ENCODE measurements at places on chromosomes 7 and 10.
A peak's percentile ranks its signal among the peaks of the same experiment; 100 is the strongest.

GRCh38 chr7:4769761-4770160, 5.7 kb upstream of the AP5Z1 start:
- no peak for DNase-seq

DNA sequence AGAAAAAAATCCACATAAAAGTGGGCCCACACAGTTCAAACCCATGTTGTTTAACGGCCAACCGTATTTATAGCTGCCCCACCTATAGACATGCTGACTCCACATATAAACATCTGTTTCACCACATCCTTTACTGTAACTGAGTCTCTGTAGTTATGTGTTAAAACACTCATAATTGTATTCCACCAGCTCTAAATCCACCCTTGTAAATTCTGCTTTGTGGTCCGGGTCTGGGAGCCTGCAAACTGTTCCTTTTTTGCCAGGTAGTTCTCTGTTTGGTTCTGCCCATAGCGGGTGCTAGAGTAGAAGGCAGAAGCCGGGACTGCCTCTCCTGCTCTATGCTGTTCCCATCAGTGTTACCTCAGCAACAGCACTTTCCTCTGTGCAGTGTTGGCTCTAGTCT, 20.2 kb upstream of the FHIP2A start:
- no peak for DNase-seq

DNA sequence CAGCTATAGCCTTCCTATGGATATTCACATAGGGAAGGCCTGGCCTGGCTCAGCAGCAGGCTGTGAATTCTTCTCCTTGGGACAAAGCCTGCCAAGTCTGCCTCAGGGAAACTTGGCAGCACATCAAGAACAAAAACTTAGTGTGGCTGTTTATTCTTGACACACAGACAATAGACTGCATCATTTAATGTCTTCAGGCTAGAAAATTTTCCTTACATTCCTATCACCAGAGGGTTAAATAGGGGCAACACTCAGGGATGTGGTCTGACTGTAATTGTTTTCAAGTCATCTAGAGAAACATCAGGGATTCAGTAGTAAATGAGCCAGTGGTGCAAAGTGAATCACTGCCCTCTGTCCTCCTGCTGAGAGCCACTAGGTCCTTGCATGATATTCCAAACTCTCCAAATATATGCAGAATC, 137.3 kb downstream of the SEMA3C start:
- peak; percentile 35 for DNase-seq

DNA sequence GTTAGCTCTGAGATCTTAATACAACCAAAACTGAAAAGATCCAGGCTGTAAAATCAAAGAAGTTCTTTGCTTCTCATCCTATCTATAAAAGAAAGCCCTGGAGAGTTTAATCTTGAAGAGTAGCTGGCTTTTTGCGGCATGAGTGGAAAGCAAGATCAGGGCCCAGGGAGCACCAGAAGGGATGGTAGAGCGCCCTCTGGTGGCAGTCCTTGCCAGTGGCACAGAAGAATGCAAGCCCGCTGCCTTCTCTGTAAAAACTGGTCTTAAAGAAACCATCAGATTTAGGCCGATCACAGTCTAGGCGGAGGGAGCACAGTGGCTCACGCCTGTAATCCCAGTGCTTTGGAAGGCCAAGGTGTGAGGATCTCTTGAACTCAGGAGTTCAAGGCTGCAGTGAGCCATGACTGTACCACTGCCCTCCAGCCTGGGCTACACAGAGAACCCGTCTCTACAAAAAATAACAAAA, 35.6 kb downstream of the CPN1 start:
- DNase-seq: no peak

DNA sequence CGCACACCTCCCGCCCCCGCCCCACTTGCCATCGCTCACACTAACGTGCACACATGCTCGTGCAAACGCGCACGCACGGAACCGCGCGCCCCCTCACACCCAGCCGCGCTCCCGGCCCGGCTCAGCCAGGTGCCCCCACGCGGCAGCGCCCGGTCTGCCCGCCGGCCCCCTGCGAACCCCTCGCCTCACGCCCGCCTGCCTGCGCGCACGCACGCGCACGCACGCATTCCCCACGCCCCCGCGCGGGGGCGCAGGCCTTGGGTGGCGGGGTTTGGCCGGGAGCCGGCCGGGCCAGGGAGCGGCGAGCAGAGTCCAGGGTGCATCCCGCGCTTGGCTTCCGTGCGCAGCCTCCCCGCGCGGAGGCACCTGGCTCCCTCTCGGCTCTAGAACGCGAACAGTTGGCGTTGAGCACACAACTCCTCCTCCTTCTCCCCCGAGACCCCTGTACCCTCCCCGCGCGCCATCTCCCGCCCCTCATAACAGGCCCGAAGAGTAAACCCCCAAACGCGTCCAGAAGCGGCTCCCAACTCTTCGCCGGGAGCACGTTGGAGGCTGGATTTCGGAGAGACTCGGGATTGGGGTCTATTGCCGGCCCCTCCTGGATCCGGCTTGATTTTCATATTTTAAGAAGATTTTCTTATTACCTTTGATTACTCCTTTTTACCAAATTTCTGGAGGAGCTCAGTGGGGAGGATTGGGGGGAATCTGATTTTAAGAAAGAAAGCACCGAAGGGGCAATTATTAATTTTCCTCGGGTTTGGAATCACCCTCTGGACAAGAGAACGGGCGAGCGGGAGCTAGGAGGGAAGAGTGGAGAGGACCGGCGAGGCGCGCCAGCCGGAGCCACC, 527 bp upstream of the SORCS3 start:
- no peak for DNase-seq

- DNase-seq: no peak
Measured at GRCh38 chr10:101283762-101284100, 54.5 kb upstream of the LBX1 start.

DNA sequence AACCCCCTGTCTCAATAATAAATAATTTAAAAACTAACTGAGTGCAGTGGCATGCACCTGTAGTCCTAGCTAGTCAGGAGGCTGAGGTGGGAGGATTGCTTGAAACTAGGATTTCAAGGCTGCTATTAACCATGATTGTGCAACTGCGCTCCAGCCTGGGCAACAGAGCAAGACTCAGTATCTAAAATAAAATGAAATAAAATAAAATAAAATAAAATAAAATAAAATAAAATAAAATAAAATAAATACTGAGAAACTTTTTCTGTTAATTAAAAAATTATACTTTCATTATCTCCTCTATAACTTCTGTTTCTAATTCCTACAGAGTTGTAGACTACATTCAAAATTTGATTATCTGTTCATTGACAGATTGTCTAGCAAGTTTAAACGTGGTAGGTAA, 999.4 kb downstream of the ANKRD7 start:
- DNase-seq: no peak
